Hematopoietic multipotent progenitor cell treated with erythropoietin and hydrocortisone succinate and interleukin-3 and kit ligand, for 4 days (in vitro differentiated cells): ENCODE measurements at places on chromosomes 12 and 14.

DNA sequence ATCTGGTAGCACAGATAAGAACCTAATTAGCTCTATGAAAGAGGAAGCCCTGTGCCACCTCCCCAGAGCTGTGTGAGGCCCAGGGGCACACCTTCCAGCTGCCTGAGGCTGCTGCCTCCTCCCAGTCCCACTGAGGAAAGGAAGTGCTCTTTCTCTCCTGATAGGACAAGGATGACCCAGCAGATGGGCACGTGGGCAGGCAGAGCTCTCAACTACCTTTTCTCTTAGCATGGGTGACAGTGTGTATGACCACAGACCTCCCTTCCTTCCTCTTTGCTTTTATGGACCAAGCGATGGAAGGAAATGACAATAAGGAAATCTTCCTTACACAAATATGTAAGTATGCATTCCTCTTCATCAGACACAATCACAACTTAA, 127.6 kb upstream of the AMIGO2 start:
- peak; percentile 99 for DNase-seq

- peak; percentile 57 for DNase-seq
Measured at GRCh38 chr12:116592731-116593130, 33.5 kb downstream of the MAP1LC3B2 start.

DNA sequence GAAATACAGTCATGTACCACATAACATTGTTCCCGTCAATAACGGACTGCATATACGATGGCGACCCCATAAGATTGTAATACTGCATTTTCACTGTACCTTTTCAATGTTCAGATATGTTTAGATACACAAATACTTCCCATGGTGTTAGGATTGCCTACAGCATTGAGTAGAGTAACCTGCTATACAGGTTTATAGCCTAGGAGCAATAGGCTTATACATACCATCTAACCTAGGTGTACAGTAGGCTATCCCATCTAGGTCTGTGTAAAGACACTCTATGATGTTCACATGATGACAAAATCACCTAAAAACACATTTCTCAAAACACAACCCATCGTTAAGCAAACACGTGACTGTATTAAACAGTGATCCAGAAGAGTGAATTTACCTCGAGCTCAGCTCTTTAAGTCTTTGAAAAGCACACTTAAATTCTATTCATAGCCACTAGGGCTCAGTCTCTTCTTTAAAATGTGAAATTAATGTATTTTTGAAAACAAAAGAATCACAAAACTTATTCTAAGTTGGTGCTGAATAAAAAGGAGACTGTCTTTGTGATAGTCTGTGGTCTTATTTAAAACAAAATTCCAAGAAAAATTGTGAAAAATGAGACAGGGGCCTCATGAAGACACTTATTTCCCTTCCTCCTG, 239.1 kb upstream of the ARID2 start:
- DNase-seq = peak; percentile 24

GRCh38 chr12:122421187-122421820, 1.2 kb downstream of the CLIP1 start:
- DNase-seq = peak; percentile 80

GRCh38 chr14:66508547-66508845, 549 bp downstream of the GPHN start:
- no peak for DNase-seq

GRCh38 chr12:88052686-88053085, 23.5 kb upstream of the C12orf50 start:
- peak; percentile 70 for DNase-seq

GRCh38 chr12:49244176-49244575, 20.7 kb upstream of the TUBA1C start:
- no peak for DNase-seq

GRCh38 chr14:90302529-90303303, 29.0 kb downstream of the NRDE2 start:
- peak; percentile 80 for DNase-seq

DNA sequence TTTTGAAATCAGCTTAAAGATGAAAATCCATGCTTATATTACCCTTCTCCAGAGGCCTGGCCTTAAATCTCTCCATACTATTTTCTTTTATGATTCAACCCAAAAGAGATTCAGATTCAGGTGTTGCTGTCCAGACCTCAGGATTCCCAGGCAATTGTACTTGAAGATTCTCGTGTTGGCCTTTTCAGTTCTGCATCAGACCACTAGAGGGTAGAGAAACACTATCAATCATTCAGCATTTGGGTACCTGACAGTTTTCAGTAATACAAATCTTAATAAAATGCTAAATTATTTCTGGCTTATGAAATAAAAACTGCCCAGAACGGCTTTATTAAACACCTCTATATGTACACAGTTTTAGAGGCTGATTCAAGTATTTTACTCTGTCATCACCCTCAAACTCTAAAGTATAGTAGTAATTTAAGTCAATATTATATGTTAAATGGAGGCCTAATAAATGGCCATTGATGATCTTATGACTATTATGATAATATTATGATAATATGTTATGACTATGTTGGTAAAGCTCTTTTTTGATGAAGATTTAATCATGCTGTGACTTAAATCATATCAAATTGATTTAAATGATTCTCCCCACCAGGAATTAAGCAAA, 301.1 kb downstream of the DUSP6 start:
- peak; percentile 80 for DNase-seq

DNA sequence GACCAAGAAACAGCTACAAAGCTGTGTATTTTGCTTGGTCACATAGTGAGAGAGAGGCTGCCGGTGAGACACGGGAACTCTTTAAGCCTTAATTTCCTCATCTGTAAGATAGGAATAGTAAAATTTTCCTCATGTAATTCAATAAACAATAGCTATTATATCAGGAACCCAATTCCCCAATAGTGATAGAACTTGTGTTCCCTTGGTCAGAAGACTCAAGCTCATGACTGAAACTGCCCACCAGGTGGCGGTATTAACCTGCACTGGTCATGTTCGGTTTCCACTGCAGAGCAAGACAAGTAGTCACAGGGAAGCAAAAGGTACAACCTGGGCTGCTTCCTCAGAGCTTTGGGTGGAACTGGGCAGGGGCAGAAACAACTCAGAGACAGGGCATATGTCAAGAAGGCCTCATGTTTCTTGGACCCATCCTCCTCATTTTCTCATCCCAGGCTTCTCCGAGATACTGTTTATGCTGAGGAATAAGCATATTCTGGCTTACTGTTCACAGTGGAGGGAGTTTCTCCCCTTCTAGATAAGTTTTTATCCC, 4.2 kb upstream of the AJUBA start:
- DNase-seq = peak; percentile 93

DNA sequence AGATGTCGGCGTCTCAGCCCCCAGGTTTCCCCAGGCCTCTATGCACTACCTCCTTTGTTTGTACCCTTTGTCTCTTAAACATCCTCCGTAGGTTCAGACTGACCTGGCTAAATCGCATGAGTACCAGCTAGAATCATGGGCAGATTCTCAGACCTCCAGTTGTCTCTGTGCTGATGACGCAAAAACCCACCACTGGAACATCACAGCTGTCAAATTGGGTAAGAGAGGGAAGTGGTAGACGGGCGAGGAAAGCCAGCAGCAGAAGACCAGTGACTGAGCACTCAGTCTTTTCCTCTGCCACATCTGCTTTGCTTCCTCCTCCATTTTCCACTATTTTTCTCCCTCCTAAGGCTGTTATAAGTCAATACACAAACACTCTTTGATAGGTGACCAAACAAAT, 29.7 kb downstream of the A2ML1 start:
- DNase-seq = peak; percentile 59

- DNase-seq = no peak
Measured at GRCh38 chr12:116426391-116427136, 132.6 kb upstream of the MAP1LC3B2 start.

- DNase-seq = no peak
Measured at GRCh38 chr14:68140076-68140741, 320.6 kb downstream of the RAD51B start.

DNA sequence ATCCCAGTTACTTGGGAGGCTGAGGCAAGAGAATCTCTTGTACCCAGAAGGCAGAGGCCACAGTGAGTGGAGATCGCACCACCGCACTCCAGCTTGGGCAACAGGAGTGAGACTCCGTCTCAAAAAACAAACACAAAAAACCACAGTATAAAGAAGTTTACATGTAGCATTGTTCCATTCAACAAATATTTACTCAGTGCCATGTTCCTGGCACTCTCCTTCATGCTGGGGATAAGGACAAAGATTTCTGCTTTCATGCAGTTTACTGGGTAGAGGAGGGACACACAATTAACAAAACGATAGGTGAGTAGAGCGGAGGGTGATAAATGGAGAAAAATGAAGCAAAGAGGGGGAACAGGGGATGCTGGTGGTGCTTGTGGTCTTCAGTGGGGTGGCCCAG, 68.2 kb upstream of the OVCH1 start:
- no peak for DNase-seq

GRCh38 chr12:6603095-6603567, 4.0 kb downstream of the CHD4 start:
- peak; percentile 67 for DNase-seq

GRCh38 chr12:113230315-113231234, 9.3 kb downstream of the TPCN1 start:
- peak; percentile 60 for DNase-seq

- no peak for DNase-seq
Measured at GRCh38 chr12:124044809-124045321, 71.8 kb downstream of the ZNF664 start.

- no peak for DNase-seq
Measured at GRCh38 chr12:124174451-124175348, 120.2 kb upstream of the RFLNA start.
